ENCODE measurements at places on chromosomes 4 and X.

DNA sequence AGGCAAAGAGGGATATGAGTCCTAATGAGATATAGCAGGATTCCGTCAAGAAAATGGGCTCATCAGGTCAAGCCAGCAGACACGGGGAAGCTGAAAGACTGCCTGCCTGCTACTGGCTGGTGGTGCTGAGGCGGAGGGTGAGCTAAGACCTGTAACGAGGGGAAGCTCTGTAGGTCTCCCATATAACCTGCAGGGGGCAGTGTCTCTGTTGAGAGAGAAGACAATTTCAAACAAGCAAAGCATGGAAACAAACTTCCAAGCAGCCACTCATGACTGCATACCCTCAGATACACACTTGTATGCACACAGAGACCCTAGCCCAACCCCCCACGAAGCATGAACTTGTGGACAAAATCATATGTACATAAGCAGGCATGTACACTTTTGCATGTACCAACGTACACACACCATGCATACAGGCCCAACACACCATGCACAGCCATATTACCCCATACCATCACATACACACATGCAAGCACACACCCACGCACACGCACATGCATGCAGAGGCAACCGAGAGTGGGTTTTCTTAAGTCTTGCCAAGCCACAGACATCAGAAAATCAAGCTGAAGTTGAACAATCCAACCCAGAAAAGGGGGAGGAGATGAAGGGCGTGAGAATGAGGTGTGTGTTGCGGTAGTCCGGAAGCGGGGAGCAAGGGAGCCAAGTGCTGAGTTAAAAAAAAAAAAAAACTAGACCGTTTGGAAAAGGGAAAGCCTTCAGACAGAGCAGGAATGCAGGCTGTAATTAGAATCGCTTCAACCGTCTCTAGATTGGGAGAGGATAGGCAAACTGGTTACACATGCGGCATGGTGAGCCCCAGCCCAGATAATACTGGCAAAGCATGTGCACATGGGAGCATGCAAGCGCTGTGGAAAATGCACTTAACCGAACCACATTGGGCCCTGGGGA is 71.0 kb downstream of the PJA1 start:
- DNase-seq = no peak

DNA sequence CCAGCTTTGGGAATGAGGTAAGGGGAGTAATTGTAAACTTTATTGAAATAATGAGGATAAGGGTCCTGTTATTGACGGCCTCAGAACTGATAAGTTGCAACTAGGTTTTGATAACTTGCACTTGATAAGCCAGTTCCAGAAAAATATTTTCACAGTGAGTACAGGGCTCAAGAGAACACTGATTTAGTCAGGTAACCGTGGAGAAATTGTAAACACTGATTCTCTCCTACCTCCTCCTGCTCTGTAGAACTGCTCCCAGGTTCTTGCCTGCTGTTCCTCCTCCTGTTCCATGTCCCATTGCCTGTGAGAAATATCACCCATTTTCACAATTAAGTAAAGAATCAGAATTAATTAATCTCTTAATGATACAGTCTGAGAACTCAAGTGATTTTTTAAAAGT is 55.0 kb upstream of the CXXC4 start:
- DNase-seq = no peak

DNA sequence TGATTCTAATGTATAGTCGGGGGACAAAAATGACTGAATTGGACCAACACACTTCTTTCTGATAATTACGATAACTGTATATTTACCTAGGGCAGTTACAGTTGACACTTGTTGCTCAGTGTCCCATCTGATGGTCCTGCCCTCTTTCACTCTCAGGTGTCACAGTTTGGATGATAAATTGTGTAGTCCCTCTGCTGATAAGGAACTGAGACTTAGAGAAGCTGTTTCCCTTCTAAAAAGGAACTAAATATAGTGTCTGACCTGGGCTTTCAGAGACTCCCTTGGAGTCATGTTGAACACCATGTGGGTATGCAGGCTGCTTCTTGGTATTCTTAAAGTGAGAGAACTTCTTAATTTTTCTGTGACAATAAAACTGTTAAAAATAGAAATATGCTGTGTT is 23.7 kb upstream of the PNPLA4 start:
- no peak for DNase-seq

DNA sequence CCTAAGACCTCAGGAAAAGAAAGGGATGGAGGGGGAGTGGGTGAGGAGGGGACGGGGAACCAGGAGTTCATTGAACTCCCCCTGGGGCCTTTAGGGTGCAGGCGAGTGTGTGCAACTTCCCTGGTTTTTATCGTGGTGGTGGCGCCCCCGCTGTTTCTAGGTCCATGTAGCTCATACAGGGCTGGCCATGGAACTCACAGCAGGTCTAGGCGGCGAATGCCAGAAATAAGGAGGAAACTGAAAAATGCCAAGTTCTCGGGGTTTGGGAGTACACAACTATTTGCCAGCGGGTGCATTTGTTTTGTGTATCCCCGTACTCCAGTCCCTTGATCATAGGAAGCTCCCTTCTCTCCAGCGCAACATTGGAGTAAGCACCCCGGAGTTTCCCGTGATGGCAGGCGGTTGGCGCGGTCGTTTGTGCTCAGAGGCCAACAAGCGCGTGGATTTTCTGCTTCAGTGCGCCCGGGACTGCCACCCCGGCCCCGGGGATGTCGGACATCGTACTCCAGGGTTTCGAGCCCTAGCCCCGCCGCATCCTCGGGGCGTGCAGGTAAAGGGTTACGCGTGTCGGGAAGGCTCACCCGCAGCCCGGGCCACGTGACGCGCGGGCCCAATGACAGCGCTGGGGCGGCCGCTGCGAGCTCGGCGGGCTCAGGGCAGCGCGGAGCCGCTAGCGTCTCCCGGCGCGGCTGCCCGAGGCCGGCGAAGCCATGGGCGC is 208.9 kb downstream of the NWD2 start:
- peak; percentile 8 for DNase-seq

DNA sequence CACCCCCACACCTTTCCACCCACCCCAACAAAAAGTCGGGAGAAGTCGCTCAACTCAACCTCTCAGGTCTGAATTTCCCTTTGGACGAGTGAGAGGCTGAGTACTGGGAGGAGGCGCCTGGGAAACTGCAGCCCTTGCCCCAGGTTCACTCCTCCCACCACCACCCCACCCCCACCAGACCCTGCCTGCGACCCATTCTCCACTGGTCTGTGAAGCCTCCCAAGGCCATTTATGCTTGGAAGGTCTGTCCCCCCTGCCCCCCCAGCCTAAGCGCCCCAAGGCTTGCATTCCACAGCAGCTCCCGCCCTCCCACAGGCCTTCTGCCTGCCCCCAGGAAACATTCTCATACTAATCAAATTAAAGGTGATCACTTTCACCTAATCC is 27.2 kb downstream of the ELF4 start:
- no peak for DNase-seq

GRCh38 chr4:2688697-2689096 is 67.4 kb downstream of the TNIP2 start:
- DNase-seq = no peak

DNA sequence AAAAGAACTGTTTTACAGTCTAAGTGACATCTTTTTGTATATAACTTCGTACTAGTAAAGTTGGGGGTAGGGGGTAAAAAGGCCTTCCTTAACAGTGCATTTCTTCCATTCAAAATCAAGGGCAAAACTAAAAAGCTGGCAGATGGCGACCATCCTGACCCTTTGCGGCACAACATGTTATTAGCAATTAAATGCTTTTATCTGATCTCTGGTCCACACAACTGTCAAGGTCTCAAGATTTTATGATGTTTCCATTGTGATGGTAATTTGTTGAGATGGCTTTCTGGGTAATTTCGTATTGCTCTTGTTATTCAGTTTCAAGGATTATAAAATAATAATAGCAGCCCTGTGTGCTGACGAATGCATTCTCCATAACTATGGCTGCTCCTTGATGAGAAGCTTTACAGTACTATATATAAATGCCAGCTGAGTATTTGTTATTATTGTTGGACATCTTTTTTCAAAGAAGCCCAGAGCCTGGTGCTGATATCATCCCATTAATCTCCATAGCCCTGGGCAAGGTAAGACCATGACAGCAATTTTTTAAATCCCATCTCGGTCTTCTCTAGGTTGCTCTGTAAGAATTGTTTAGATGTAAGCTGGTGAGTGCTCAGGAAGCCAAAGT is 89.5 kb downstream of the CBR4 start:
- no peak for DNase-seq

DNA sequence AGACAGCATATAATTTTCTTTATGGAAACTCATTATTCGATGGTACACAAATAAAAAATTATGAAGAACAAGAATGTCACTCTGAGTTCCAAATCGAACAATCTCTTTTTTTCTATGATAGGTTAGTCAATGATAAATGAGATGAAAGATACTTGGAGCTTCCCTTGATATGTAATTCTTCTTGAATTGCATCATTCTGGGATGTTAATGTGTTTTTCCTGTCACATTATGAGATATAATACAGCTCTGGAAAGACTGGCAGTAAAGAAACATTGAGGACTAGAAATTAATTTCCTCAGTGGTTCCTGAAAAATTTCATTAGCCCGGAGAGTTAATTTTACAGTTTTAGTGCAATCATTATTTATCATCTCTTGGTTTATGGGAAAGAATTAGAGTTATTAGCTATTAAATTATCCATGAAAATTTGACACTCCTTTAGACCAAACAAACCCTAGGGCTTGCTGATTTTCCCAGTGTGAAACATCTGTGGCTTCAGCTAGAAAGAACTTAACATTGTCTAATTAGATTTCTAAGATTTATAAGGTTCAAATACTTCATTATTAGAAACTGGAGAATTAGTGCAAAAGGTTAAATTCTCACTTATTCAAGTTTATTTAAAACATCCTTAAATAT is 1546.6 kb upstream of the TENM3 start:
- no peak for DNase-seq

DNA sequence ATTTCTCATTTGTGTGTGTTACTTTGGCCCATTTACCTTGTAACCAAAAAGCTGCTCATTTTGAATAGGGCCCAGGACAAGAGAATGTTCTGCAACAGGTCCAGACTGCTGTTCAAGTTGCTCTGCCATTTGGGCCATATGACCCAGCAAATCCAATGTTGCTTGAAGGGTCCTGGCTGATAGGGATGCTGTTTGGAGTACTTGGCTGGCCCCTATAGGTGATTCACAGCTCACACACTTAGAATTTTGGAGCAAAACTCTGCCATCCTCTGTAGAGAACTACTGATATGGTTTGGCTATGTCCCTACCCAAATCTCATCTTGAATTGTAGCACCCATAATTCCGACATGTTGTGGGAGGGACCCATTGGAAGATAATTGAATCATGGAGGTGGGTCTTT is 131.5 kb downstream of the AASDH start:
- DNase-seq = no peak

- no peak for DNase-seq
Measured at GRCh38 chr4:83558059-83558653, 22.2 kb downstream of the GPAT3 start.

DNA sequence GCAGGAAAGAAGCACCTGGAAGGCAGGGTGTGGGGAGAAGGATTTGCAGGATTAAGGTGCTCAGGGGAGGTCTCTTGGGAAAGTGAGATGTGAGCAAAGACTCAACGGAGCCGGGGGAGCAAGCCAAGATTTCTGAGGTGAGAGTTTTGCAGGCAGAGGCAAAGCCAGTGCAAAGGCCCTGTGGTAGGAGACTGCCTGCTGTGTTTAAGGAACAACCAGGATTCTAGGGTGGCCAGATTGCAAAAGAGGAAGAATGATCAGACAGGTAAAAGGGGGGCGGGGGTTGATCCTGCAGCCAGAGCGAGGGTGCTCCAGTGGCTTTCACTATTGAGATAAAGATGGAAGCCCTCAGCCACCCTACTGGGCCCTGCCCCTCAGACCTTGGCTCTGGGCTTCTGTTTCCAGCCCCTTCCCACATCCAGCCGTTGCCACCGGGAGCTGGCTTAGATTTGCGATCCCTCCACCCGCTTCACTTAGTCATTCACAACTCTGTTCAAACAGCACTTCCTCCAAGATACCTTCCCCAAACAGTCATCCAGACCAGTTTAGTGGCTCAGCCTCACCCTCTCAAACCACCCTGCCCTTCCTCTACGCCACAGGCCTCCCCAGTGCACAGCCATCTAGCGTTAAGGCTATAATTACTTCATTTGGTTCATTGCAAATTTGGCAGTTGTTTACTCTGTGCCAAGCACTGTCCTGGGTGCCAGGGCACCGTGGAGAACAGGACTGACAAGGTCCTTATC is 23.3 kb upstream of the BCOR start:
- no peak for DNase-seq

GRCh38 chr4:14961292-14961691 is 41.0 kb upstream of the CPEB2 start:
- DNase-seq = no peak

DNA sequence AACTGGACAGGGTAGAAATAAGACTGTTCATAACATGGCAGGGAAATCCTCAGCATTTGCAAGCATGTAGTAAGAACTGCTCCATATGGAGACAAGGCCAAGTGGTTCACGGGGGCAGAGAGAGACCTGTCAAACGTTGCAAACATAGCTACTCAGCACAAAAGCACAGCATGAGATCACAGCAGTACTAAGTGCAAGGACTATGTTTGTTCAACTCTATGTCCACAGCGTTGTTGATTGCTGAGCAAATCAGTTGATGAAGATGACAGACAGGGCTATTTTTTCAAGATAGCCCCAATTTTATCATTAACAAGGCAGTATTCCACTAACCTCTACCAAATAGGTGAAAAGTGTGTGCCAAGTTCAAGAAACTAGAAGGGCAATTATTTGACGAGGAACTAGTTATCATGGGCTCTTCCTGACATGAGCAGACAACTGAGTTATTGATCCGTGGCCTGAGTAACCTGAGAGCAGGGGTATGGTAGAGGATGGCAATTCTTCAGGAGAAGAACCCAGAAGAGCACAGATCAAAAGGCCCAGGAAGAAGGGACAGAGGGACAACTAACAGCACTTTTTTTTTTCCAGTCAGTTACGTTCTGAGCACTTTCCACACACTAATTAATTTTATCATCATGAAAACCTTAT is 57.4 kb downstream of the SPOCK3 start:
- DNase-seq = no peak

DNA sequence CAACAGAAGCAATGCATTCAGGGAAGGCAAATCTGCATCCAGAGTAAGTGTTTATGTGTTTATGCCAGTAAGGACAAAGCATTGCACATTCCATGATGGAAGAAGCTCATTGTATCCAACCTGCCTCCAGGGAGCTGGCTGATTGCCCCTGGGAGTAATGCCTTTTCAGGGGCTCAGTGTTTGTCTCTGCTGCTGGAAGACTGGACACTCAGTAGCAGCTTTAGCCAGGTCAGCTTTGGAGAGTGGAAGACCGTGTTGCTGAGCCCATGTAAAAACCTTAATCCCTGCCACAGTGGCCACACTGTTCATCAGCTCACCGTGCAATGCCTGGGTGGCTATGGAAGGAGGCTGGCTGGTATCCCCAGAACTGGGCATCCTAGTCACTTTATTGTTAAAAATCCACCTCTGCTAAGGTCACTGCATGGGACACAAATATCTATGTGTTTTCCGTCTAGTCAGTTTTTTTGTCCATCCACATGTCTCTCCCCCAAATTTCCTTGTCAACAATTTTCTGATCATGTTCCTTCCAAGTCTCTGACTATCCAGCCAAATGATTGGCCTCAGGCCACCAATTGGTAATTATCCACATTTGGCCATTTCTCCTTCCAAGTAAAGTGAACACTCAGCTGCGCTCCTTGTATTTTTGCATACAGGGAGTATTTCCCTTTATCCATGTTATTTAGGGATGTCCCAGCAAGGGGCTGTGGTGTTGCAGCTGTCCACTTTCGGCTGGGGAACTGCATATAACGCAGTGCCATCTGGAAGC is 2044.5 kb upstream of the AGA start:
- DNase-seq = no peak

GRCh38 chrX:37830371-37830770 is 17.0 kb downstream of the DYNLT3 start:
- no peak for DNase-seq

GRCh38 chr4:105191621-105192210 is 45.0 kb downstream of the TET2 start:
- no peak for DNase-seq

Data from activated CD8-positive, alpha-beta memory T cell treated with anti-CD3 and anti-CD28 coated beads for 48 hours (primary cell).